ENCODE measurements at places on chromosomes 1 and 21.

DNA sequence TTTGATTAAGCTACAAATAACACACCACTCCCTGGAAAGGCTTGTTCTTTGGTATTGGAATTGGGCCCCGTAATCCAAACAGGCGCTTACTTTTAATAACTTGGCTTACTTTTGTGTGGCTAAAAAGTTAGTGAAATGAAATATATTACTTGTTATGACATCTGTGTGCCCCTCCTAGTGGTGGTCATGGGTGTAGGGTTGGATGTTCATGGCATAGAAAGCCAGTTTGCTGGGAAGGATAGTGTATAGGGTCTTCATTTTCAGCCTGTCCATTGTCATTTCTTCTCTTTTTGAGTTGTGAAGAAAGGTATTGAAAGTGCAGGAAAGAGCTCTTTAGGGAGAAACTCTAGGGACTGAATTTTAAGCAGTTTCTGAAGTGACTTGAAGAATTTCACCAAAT is 5.9 kb downstream of the CDC14A start:
- no peak for DNase-seq

DNA sequence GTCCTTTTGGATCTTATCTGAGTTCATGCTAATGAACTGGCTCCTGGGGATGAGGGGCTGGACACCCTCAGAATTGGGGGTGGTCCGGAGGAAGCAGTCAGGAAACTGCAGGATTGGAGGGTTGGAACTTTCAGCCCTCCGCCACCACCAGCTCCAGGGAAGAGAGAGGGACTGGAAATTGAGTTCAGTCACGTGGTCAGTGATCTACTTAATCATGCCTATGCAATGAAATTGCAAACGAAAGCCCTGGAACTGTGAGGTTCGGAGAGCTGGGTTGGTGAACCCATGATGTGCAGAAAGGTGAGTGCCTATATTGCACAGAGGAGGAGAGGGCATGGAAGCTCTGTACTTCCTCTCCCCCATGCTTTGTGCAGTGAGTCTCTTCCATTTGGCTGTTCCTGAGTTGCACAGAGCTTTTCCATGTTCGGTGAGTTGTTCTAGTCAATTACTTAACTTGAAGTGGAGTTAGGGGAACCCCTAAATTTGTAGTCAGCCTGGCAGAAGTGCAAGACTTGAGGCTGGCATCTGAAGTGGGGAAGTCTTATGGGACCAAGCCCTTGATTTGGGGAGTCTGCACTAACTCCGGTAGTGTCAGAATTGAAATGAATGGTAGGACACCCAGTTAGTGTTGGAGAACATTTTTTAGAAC is 16.7 kb downstream of the ITSN1 start:
- DNase-seq, result no peak

DNA sequence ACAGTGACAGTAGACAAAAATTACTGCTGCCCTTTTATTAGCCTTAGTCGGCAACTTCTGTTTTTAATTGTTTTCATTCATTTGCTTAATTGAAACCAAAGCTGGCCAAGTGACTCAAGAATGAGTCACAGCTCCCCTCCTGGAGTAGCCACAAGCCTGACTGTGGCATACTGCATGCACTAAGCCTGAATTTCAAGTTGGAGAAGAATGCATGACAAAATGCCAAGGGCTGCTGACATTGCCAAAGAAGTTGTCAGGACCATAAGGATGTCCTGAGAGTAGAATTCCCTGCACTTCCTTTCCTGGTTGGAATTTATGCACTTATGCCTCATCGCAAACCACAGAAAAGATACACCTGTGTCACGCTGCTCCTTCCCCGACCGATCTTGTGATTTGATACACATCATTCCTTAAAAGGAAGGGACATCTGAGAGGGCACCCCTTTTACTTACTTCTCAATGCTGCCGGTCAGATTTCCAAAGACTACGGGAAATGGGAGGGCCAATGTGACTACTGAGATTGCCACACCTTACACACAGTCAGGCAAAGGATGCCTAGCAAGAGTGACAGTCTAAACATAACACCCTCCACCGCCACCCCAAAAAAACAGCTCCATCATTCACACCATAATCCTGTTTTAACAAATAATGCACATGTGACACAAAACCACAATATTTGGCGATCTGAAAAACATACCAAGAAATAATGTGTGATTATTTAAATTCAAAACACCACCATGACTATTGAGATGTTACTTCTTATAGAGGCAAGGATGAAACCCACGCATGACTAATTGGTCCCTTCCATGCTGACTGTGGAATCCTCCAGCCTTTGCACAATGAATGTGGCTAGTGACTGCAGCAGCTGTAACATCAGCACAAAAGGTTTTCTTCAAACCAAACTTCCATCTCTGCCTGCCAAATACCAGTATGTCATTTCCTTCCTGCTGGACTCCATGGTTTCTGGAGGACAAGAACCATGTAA is 28.2 kb downstream of the VAV3 start:
- DNase-seq, result no peak

- no peak for DNase-seq
These were observed 18.2 kb downstream of the TSNAX start for GRCh38 chr1:231546693-231547092.

GRCh38 chr1:150555971-150556865 is 7.0 kb downstream of the ADAMTSL4 start:
- DNase-seq, result no peak

DNA sequence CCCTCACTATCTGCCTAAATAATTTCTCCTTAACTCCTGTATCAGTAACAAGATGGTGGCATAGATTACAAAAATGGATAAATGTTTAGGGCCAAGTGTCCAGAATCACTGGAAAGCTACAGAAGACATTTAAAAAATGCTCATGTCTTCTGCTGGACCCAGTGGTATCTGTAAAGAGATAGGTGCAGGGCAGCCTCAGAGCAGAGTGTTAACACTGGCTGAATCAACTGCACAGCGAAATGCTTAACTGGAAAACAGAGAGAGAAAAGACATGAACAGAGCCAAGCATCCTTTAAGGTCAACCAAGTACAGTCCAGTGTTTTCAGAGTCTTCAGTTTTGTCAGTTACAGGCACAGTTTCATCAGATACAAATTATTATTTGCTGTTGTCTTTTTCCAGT is 419.3 kb downstream of the ZP4 start:
- DNase-seq, result no peak

DNA sequence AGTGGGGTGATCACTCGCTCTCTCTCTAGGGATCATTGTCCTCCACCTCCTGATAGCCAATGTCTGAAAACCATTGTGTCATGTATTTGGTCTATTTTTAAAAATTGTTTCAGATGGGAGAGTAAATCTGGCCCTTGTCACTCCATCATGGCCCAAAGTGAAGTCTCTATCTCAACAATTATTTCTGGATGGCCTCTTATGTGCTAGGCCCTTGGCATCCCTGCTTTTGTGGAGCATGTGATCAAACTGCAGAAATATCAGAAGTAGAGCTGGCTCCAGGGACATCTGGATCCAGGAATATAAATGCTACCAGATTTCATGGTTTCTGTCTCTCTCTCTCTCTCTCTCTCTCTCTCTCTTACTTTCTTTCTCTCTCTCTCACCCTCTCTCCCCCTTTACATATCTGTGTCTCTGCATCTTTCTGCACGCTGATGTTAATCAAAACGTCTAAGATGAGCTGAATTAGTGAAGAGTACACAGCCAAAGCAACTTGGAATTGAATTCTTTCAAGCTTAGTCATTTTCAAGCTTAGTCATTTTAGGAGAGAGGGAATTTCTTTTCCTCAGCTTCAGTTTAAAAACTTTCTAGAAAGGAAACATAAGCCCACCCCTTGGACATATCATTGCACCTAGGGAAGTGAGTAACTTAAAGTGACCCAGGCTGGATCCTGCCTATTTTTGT is 47.4 kb upstream of the DOCK7 start:
- no peak for DNase-seq

DNA sequence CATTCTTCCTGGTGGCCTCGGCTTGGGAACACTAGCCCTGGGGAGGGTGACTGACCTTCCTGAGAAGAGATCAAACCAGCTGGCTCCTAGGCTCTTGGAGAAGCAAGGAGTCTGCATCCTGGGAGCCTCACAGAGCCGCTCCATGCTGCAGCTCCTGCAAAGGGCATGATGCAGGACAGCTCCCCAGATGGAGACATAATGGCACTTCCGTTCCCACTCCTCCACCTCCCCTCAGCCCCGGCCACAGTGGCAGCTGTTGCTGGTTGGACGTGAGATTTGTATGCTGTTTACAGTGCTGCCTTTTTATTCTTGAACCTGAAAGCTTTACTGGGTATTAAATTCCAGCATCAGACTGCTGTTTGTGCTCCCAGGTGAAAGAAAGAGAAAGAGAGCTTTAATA is 83.7 kb upstream of the CTTNBP2NL start:
- DNase-seq, result no peak

- peak; percentile 2 for DNase-seq
These were observed 730 bp downstream of the ZCCHC17 start for GRCh38 chr1:31297277-31298247.

- DNase-seq, result no peak
These were observed 15.9 kb downstream of the WDR4 start for GRCh38 chr21:42863504-42863870.

DNA sequence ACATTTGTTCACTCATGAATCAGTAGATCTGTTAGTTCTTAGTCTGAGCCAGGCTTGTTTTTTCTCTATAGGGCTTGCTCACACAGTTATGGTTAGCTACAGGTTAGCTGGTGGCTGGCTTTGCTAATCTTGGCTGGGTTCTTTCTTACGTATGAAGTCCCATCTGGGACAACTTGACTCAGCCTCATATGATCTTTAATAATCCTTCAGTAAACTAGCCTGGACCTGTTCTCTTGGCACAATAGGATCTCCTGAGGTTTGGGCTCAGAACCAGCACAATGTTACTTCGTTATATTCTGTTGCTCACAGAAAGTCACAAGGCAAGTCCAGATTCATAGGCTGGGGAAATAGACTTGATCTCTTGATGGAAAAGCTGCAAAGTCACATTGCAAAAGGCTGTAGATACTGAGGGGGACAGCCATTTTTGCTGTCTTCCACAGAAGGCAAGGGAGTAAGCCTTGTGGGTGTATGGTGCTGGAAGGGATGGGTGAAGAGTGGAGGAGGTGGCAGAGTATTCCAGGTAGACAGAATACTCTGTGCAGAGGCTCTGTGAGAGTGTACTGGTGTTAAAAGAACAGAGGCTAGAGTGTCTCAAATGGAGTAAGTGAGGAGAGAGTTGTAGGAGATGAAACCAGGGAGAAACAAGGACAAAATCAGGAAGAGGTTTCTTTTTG is 24.4 kb downstream of the EFCAB7 start:
- DNase-seq, result no peak

GRCh38 chr1:222250376-222250775 is 297.5 kb downstream of the HHIPL2 start:
- no peak for DNase-seq

GRCh38 chr1:41286486-41286885 is 44.4 kb upstream of the SCMH1 start:
- peak; percentile 47 for DNase-seq

- no peak for DNase-seq
These were observed 24.0 kb downstream of the ABCA4 start for GRCh38 chr1:94096797-94097549.

- DNase-seq, result no peak
These were observed 85.2 kb upstream of the WLS start for GRCh38 chr1:68317543-68317942.

DNA sequence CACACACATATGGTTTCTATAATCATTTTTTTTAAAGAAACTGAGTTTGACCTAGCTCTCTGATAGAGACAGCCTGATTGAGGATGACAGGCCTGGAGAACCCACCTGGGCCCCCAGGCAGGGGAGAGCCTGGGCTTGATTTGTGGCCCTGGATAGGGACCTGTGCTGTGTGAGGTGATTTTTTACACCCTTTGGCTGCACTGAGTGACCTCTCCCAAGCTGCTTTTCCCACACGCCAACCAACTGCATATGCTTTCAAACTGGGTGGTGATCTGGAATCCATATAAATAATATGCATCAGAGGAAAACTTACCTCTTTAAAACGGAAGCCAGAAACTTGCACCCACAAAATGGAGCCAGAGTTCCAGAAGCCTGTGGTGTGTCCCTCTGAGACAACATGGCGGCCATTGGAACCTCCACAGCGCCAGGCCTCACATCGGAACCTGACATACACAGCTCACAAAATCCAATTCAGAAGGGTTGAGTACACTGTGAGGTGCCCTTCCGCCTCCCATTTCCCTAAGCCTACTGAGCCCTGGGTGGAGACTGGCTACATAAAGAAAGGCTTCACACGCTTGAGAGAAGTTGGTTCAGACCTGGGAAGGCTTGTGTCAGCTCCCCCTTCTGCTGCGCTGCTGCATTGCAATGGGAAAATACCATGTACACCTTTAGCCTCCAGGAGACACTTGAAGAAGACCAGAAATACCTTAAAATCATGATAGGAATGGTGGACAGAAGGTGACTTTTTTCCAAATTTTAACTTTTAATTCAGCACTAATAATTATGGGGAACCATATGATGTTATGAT is 160.7 kb downstream of the HHIPL2 start:
- DNase-seq, result no peak

GRCh38 chr1:89578151-89578550 is 53.5 kb downstream of the LRRC8B start:
- DNase-seq, result no peak

- DNase-seq, result no peak
These were observed 17.8 kb downstream of the SLC16A1 start for GRCh38 chr1:112938210-112938609.

DNA sequence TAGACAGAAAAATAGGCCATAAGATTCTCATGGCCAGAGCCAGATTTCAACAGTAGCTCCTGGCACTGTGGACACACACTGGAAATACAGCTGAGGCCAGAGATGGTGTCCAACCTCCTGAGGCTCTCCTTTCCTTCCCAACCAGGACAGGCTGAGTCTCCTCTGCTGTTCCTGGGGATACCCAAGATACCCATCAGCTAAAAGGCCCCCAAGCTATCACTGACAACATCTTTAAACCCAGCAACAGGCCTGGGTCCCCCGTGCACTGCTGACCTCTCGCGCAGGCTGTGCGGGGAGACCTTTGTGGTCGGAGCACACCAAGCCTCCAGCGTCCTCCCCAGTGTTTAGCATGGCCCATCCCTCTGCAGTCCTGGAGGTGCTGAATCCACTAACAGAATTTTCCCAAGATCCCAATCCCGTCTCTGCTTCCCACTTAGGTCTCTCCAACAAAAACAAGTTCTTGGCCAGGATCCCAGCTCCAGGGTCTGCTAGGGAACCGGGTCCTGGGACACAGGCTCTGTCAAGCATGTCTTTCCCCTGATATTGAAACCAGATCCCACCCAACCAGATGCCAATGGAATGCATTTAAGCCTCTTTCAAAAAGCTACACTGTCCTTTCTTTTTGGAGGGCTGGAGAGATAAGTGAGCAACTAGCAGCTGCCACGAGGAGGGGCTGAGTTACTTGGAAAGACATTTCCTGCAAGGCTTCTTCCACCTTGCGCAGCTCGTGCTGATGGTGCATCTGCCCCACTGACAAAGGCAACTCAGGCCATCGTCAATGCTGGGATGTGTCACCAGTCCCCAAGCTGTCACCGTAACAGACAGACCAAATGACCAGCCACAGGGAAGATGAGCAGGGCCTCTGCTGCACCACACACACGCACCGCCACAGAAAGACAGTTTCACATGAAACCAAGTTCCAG is 73.2 kb downstream of the BCAR3 start:
- DNase-seq, result peak; percentile 76

GRCh38 chr1:204760350-204760749 is 74.8 kb upstream of the LRRN2 start:
- no peak for DNase-seq

Data from SK-N-DZ (cell line).